ENCODE measurements at places on chromosomes 13 and 19.

DNA sequence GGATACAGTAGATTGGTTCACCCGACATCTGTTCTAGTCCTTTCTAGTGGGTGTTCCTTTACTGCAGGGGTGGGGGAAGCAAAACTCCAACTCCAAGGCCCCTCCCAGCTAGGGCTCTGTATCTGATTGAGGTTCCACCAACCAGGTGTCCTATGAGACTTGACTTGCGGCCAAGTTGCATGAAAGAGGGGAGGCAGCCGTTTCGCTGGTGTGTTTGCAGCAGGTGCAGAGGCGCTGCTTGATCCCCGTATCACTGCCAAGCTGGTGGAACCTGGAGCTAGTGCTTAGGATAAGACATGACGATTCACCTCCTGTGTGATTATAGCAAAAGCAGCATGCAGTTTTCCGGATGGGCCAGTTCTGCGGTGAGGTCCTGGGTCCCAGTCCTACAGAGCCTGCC is 338.2 kb downstream of the UQCRFS1 start:
- DNase-seq, result no peak

GRCh38 chr13:107580741-107581412 is 634.5 kb downstream of the LIG4 start:
- DNase-seq, result no peak

DNA sequence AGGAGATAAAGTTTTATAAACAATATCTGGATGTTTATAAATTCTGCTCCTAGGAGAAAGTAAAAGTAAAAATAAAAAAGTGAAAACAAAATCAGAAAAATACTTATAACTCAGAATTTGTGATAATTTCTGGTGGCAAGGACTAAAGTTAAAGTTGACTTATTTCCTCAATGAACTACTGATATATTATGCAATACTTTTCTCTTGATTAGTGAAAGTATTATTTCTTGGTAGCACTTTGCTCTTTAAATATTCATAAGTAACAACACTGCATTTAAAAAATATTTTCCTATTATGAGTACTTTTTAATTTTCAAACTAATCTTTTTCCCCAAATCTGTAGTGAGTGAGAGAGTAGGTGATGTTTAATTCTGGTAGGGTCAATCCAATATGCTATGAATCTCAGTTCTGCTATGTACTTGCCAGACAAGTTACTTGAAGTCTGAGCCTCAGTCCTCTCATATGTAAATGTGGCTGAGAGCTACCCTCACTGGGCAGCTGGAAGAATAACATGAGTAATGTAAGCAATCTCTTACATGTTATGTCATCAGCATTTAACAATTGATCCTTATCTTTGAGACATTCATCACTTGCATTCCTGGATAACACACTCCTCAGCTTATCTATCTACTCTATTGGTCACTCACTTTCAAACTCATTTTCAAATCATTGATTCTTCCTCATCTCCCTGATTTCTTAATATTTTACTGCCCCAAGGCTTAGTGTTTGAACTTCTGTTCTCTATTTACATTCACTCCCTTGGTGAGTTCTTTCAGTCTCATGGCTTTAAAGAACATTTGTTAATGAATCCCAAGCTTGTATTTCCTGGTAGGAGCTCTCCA is 239.0 kb downstream of the RGCC start:
- no peak for DNase-seq

DNA sequence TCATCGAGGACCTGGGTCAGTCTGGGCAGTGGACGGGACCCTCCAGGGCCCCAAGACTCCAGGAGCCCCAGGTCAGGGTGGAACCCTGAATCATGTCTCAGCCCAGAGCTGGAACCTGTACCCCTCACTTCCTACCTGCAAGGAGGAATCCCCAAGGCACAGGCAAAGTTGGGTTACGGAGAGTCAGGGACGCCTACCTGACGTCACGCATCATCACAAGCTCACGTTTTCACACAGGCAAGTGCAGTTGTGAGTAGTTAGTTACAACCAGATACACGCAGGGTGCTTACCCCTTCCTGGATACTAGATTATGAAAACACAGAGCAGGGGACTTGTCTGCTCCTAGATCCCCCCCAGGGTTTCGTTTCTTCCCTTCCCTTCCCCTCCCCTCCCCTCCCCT is 1.9 kb downstream of the RETN start:
- DNase-seq, result no peak

Measured in endothelial cell (in vitro differentiated cells).